Naive thymus-derived CD8-positive, alpha-beta T cell (primary cell): ENCODE measurements at places on chromosomes 7 and 10. TPM values are rescaled to one million over a fixed set of nuclear protein-coding genes. Genes with fewer than 3 reads are reported as not detected.

GPR37 gene
- not detected for total RNA-seq

CLEC5A gene
- 0.77 TPM for total RNA-seq

TMEM229A gene
- total RNA-seq: not detected

DNA sequence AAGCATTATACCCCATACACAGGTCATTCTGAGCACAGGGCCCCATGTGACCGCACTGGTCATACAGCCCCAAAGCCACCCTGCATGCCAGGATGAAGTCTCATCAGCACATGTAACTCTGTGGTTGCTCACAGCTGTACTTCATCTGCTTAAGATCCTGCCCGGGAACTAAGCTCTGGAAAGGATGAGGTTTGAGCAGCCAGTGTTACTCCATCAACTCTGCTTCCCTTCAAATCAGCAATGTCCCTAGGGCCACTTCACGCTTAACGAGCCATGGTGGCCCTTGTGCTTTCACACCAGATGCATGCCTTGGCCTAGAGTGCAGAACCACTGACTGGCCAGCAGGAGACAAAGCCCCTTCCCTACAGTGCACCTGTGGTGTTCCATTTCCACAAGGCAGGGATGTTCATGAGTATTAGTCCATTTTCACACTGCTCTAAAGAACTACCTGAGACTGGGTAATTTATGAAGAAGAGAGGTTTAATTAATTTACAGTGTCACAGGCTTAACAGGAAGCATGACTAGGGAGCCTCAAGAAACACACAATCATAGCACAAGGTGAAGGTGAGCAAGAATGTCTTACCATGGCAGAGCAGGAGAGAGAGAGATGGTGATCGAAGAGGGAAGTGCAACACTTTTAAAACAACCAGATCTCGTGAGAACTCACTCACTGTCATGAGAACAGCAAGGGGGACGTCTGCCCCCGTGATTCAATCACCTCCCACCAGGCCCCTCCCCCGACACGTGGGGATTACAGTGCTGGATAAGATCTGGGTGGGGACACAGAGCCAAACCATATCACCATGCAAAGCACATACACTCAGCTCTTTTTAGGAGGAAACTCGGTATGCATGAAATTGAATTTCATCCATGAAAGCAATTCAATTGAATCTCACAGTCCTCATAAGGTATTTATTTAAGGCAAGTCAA is 149.0 kb upstream of the CDCA7L start:
- no peak for DNase-seq

DNA sequence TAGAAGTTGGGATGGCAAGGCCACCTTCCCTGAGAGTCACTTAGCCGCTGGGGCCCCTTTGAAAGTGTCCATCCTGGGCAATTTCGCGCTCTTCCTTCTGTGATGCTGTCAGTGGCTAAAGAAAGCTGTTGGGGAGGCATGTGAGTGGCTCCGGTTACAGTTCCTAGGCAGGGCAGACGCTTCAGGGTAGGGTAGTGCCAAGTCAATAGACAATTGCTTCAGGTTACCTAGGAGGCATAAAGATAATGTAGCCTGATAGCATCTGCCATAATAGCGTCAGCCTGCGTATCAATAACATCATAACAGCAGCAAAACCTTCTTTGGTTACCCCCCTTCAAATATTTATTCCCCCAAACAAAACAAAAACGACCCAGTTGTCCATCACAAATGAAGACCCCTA is at the start of gene FAM107B:
TSS of gene FAM107B (minus strand) at position 101 of the 400 bp plus-strand sequence. CDS start 234 bp downstream, outside the sequence.
- no peak for DNase-seq
